CD4-positive, alpha-beta T cell (primary cell): ENCODE measurements at places on chromosomes 1 and 21. TPM values are rescaled to one million over a fixed set of nuclear protein-coding genes. Genes with fewer than 3 reads are reported as not detected.

DNA sequence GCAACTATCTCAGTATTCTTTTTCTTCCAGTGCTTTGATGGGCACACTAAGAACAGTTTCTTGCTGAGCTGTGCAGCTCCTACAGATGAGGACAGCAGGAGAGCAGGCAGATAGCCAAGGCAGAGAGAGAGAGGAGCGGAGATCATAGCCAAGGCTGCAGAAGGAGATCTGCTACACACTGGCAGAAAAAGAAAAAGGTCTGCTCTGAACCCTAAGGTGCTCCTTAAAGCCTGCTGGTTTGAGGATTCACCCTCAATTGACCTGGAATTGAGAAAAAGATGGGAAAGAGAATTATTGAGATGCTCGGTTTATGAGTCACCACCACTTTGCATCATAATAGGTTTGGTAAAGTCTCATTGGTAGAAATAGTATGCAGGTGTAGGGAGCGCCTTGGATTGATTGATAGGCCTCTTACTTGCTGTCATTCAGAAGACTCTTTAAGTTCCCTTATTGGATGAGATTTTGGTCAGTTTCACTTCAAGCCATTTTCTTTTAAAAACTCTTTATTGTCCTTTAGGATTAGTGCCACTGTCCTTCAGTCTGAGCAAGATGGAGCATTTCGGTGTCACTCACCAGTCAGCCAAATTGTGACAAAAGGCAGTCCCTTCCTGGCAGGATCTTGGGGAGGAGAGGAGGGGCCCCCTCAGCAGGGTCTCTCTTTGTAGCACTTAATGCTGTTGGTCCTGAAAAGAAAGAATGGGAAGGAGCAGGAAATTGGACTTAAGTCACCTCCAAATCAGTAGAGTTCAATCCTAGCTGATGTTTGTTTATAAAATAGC, 685.0 kb downstream of the ADGRL2 start:
- DNase-seq: no peak

DNA sequence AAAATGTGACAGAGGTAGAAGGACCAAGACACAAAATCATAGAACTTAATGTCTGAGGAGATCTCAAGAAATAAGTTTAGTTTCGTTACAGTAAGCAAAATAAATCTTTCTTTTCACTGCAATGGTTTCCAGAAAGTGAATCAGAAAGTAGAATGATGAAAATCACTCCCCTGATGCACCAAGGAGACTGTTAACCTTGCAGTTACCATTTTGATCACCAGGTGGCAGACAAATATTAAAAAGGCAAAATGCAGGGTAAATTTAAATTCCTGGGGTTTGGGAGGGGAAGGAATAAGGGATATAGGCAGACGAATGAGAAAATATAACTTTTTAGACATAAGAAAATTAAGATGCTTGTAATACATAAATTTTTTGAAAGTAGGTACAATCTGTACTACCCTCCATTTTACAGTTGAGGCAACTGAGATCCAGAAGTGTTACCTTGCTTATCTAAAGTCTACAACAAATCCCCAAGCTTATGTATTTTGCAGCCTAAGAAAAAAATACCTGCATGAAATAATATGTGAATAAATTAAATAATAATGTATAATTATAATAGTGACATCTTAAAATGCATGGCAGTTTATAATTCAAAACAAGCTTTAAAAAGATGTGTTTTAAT, 253.2 kb downstream of the CRB1 start:
- DNase-seq: no peak

DNA sequence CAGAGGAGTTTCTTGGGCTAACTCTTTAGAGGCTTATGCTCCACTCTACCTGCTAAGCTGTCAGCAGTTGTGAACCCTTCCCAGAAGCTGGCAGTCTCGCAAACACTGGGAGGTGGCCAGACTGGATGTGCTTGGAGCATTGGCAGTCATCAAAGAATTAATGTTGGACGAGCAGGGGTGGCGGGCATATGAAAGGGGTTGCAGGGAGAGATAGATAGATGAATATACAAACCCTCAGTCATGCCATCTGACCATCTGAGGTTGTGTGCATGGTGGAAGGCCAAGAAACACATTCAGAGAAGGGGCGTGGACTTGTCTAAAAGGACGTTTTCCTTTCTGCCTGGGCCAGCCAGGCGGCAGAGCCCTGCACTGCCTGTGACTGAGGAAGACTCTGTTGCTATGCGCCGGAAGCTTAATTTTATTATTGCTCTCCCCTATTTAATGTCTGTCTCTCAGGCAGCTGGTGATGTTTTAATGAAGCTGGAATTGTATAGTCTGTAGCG, 164.4 kb downstream of the PBX1 start:
- DNase-seq: no peak

DNA sequence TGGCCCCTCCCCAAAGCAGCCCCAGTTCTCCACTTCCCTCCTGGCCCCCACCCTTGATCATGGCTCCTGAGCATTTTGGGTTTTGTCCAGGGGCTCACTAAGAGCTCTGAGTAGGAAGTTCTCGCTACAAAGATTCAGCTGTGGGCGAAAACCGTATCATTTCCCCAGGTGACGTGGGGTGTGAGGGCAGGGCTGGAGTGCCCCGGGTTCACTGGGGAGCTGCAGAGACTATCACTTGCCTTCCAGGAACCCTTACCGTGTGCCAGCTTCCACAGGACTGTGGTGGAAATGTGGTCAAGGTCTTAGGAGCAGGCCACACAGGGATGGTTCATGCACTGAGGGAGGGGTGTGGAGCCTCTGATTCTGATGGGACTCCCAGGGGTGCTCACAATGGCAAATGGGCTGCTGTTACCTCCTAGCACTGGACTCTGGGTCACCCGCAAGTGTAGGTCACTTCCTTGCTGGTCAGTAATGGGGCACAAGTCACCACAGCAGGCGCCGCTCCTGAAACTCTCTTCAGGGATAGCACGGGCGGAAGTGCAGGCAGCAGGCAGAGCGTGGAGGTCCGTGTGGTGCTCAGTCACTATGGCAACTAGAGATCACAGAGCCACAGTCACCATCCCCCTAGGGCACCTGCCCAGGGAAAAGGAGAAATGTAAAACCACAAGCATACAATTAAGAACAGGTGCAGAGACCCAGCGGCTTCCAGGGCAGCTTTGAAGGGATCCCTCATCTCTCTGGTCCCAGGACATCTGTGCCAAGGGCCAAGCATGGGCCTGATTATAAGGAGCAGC, 35.4 kb downstream of the RSPH1 start:
- DNase-seq: peak; percentile 57

DNA sequence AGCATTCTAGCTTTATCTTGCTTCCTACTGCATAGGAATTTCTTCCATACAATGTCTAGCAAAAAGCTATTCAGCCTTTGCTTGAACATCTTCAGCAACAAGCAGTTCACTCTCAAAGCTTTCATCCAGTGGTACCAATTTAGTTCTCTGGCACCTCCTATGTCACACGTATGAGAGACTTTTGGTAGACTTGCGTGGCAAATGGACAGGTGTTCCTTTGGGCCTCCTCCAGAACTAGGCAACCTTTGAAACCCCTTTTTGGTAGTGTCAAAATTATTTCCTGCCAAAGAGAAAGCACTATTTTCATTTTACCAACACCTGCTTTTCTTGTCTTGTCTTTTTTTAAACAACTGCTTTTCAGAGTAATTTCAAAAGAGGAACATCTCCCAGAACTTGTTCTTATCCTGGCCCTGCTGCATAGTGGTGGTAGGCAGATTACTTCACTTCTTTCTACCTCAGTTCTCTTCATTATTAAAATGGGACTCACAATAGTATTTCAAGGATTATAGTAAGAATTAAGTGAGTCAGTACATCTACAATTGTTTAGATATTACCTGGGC, 122.4 kb downstream of the MAST2 start:
- no peak for DNase-seq

DNA sequence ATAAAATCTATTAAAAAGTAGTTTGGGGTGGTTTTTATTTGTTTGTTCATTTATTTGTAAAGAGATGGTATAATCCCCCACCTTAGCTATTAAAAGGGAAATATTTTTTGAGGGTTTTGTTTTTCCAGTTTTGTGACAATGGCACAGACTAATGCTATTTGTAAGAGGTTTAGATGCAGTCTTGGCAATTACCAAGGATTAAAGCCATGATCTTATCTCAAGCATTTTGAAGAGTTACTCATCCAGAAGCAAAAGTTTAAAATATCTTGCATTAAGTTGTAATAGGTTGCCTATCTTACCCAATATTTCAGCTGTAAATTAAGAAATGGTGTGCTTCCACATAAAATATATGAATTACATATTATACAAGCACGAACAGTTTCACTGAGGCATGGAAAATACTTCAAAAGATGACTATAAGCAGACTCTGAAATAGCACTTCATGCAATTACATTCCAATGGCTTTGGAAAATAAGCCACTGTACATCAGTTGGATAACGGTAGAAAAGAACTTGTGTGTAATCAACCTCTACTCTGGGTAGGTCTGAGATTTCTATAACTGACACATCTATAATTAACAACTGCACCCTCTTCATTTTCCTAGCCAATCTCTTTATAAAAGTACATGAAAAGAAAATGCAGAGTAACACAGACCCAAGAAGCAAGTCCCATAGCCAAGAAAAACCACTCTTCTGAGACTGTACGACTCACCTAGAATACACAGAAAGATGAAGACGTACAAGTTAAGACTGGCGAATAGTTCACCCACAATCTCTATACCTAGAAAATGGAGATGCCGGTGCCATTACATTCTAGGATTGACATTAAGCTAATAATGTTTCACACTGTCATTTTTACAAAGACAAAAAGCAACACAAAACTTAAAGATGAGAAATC, 95.2 kb downstream of the PTPN14 start:
- no peak for DNase-seq

DNA sequence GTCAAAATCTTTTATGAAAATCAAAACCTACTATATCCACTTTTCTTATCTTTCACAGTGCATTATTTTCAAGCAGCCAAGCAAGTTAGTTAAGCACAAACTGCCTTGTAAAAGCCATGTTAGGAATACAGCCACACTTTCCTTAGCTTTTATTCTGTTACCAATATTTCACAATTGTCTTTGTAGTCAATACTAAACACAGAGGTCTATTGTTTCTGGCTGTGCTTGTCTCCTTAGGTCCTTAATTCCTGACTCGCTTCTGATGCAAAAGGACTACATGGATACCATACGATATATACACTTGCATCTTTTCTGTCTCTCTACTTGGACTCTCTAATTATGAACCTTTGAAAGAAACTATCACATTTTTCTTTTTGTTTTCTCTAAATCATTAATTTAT, 331.8 kb downstream of the NEGR1 start:
- DNase-seq: no peak

DNA sequence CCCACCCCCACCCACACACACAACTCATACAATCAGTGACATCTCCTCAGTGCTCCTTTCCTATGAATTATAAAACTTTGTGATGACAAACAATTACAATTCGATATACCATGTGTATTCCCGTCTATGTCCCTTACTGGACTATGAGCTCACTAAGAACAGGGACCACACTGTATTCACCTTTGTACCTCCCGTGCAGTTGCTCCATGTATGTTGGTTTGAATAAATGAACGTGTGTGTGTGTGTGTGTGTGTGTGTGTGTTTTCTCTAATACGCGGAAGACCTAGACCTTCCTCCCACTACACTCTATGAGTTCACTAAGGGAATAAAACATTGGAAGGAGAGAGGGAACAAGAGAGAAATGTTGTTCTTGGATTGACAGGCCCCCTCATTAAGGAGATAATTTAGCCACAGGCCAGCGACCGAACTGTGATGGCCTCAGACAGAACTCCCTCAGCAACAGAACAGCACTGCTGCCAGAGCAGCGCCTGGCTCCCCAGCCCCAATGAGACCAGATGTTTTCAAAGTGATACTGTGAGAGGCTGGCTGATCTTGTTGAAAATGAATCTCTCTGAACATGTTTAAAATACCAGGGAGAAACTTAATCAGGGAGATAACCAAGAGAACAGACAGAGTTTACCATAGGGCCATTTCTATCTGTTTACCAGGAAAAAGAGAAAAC, 21.7 kb downstream of the BCAR3 start:
- DNase-seq: no peak

- DNase-seq: no peak
These were observed 29.7 kb downstream of the PPFIA4 start for GRCh38 chr1:203056012-203056411.

GRCh38 chr1:43134068-43134467, 38.0 kb downstream of the EBNA1BP2 start:
- DNase-seq: no peak

GRCh38 chr1:40257313-40257687, 736 bp upstream of the ZMPSTE24 start:
- DNase-seq: no peak

Gene PDPN
- total RNA-seq: not detected

Gene ADAMTS5
- not detected for total RNA-seq

Gene PRAMEF4
- not detected for total RNA-seq

Gene RGS1
- total RNA-seq: 428 TPM
